Breast epithelium (tissue), 4 donors: ENCODE measurements at places on chromosomes 3 and 15.
A peak's percentile ranks its signal among the peaks of the same experiment; 100 is the strongest.

- DNase-seq, result no peak
- H3K27me3 ChIP-seq, result no peaks in the 10 kb centered on the region
- no peaks in the 10 kb centered on the region for H3K36me3 ChIP-seq
- H3K27ac ChIP-seq, result no peak overlapping the region
- no peaks in the 10 kb centered on the region for H3K4me1 ChIP-seq
- no peak overlapping the region for H3K4me3 ChIP-seq
Measured at GRCh38 chr3:136925425-136926190, 32.2 kb upstream of the IL20RB start.

DNA sequence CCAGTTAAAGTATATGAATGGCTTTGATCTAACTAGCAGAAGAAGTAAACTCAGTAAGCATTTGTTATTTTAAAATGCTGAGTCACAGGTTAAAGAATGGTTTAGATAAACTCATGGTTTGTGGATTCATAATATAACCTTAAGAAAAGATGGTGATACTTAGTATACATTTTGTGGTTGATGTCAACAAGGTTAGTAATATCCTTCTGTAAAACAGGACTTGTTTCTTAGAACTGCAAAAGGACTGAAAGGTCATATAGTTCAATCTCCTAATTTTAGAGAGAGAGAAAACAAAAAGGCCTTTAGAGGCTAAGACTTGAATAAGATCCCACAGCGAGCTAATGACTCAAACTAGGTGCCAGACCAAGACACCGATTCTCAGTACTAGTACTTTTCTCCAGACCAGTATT, 50.0 kb downstream of the STRIT1 start:
- no peak for DNase-seq
- H3K36me3 ChIP-seq, result no peaks in the 10 kb centered on the region
- no peak overlapping the region for H3K4me3 ChIP-seq
- H3K27ac ChIP-seq, result no peak overlapping the region

GRCh38 chr15:53872410-53872809, 105.8 kb upstream of the UNC13C start:
- no peak overlapping the region for H3K27ac ChIP-seq
- H3K27me3 ChIP-seq, result no peaks in the 10 kb centered on the region
- H3K4me3 ChIP-seq, result no peak overlapping the region
- DNase-seq, result no peak

DNA sequence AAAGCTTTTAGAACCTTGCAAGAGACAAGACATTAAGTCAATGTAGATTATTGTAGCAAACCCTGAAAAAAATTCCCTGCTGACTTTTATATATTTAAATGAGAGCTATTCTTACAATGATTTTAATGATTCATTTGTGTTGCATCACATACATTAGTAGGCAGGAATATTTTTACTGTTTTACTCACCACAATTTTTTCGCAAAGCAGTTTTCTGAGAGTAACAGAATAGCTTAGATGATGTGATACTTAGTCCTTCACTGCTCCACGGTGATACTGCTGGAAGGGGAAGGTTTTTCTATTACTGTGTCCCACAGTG, 43.9 kb upstream of the CLRN1 start:
- H3K27ac ChIP-seq, result no peak overlapping the region
- H3K4me3 ChIP-seq, result no peak overlapping the region
- no peaks in the 10 kb centered on the region for H3K36me3 ChIP-seq
- no peaks in the 10 kb centered on the region for H3K27me3 ChIP-seq
- no peaks in the 10 kb centered on the region for H3K4me1 ChIP-seq

- no peaks in the 10 kb centered on the region for H3K27me3 ChIP-seq
- DNase-seq, result peak; percentile 56
- no peaks in the 10 kb centered on the region for H3K36me3 ChIP-seq
Measured at GRCh38 chr3:21705769-21706168, 45.2 kb downstream of the ZNF385D start.

- H3K36me3 ChIP-seq, result peaks cover 4% of the 10 kb centered on the region
- no peaks in the 10 kb centered on the region for H3K27me3 ChIP-seq
- H3K27ac ChIP-seq, result no peak overlapping the region
Measured at GRCh38 chr15:22866079-22866478, 27.6 kb downstream of the NIPA2 start.

- H3K4me1 ChIP-seq, result no peaks in the 10 kb centered on the region
- H3K27me3 ChIP-seq, result no peaks in the 10 kb centered on the region
- H3K27ac ChIP-seq, result peak overlapping the region; percentile 28
- DNase-seq, result no peak
- H3K4me3 ChIP-seq, result no peak overlapping the region
- no peaks in the 10 kb centered on the region for H3K36me3 ChIP-seq
Measured at GRCh38 chr3:64867224-64867623, 179.4 kb upstream of the ADAMTS9 start.

DNA sequence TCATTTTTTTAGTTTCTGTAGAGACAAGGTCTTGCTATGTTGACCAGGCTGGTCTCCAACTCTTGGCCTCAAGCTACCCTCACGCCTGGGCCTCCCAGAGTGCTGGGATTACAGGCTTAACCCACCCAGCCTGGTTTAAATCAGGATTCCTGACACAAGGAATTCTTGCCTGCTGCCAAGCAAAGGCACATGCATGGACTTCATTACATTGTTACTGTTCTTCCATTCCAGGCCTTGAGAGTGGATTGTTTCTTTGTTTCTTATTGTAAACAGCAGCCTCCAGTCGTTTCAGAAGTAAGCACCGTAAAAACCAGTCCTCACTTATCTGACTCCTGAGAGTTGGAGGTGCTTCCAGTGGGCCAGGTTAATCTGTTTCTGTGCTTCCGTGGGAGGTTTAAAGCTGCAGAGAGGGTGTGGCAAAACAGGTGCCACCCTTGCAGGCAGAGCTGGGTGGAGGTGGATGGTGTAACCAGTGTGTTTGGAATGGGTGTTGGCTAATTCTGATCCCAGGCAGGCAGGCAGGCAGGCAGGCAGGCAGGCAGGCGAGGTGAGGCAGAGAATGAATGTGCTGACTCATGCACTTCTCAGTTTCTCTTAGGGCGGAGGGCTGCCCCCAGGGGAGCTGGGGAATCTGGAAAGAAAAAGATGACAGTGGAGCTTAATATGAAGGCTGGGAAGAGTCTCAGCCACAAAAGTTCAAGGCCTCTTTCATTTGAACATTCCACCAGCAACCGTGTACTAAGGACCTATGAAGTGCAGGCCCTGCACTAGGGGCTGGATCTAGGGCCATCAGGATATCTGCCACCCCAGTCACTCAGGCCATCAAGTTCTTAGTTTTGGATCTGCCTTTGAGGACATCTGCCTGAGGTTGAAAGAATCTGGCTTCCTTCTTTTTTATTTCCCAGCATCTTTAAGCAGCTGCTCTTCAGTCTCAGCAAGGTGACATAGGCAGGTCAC, 37.0 kb upstream of the CDCP1 start:
- H3K4me1 ChIP-seq, result no peaks in the 10 kb centered on the region
- DNase-seq, result peak; percentile 38
- H3K27me3 ChIP-seq, result no peaks in the 10 kb centered on the region
- H3K27ac ChIP-seq, result no peak overlapping the region

- no peak overlapping the region for H3K4me3 ChIP-seq
- H3K27me3 ChIP-seq, result no peaks in the 10 kb centered on the region
Measured at GRCh38 chr15:28123408-28124023, 24.4 kb upstream of the OCA2 start.
